ENCODE measurements at places on chromosomes 11 and 22.

DNA sequence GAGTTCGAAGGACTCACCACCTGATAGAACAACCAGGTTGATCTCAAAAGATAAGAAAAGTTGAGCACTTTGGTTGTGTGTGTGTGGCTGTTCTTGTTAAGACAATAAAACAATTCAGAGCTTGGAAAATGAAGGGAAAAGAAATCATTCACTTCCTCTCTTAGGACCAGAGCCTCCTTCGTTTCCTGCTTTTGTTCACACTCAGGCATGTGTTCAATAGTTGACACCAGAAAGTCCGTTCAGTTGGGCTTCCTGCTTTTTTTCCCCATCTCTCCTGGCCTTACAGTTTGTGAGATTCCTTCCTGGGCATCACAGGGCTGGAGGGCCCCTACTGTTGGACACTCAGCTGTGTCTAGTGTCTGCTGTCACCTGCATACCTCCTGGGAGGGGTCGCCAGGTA is 48.0 kb downstream of the TSPAN18 start:
- DNase-seq: no peak

DNA sequence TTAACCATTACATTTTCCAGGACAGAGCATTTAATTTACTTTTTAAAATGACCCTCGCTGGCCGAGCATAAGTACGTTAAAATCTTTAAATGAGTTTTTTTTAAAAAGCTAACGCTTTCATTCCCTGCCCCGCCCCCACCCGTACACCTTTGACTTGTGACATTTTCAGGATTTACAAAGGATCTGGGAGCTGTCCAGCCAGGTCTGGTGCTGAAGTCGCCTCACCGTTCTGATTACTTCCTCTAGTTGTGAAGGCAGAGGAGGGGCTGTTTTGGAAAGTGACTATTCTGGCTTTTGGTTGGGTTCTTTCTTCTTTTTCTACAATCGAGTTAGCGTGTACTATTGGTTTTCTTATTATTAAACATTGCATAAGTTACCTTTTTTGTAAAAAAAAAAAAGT is 2.9 kb downstream of the C11orf87 start:
- DNase-seq: peak; percentile 23

DNA sequence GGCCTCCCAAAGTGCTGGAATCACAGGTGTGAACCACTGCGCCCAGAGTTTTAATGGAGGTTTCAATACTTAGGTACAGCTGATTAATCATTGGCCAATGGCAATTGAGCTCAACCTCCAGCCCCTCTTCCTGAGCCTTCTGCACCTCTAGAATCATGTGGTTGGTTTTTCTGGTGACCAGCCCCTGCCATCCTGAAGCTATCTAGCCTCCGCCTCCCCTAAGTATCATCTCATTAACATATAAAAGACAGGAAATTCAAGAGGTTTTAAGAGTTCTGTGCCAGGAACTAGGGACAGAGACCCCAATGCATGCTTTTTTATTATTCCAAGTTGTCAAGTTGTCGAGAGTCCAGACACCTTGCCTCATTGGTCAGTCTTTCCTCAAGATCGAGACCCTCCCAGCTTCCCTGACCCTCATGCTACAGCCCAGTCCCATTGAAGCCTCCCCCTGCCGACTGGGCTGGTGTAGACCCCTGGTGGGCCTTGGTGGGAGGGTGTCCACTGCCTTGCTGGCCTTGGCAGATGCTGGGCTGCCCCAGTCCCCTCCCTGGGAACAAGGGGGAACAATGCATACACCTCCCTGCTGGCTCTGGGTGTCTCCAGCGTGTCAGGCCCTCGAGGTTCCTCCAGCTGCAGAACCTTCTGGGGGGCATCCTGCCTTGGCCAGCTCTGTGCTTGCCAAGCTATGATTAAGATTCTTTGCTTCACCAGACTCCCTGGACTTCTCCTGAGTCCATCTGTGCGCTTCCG is 148.0 kb downstream of the CTTN start:
- DNase-seq: no peak

DNA sequence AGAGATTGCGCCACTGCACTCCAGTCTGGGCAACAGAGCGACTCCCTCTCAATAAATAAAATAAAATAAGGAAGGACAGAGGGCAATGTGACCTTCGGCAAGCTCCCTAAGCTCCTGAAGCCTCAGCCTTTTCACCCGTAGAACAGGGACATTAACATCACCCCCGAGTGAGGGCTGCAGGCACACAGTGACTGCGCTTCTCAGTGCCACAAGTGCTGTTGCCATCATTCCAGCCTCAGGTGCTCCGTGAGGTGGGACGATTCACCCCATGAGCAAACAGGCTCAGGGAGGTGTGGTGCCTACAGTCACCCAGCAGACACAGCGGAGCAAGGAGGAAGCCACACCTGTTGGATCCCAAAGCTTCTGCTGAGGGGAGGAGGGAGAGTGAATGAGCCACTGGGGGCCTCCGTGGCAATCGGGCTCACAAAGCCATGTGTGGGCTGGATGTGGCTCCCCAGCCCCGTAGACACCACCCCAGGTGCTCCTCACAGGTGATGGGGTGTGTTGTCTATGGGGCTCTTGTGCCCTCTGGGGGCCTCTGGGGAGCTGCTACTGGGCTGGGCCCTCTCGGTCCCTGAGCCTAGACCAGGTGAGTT is 9.1 kb upstream of the TCF20 start:
- DNase-seq: no peak

DNA sequence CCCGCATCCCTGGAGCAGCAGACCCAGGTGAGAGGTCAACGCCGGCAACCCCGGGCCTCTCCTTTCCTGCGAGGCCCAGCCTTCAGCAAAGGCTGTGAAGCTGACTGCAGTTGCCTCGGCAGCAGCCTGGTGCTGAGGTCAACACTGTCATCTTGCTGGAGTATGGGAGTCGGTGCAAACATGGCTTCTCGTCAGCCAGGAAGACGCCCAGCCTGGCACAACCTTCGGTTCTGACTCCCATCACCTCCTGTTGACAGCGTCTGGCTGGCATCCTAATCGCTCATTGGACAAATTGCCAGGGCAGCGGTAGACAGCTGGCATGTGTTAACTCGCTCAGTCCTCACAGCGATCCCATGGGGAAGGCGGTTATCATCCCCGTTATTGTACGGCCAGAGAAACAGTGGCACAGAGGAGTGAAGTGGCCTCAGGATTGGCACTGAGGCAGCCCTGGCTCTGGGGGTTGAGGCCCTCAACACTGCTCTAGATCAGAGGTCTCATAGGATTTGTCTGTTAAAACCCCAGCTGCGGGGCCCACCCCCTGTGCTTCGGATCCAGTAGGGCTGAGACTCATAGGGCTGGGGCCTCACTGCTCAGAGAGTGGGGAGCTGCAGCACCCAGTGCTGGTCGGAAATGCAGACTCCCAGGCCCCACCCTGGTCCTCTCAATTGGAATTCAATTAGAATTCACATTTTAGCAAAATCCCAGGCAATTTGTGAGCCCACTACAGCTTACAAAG is 39.3 kb upstream of the TP53I11 start:
- no peak for DNase-seq

GRCh38 chr11:93733474-93733873 is 7.8 kb downstream of the TAF1D start:
- DNase-seq: no peak

DNA sequence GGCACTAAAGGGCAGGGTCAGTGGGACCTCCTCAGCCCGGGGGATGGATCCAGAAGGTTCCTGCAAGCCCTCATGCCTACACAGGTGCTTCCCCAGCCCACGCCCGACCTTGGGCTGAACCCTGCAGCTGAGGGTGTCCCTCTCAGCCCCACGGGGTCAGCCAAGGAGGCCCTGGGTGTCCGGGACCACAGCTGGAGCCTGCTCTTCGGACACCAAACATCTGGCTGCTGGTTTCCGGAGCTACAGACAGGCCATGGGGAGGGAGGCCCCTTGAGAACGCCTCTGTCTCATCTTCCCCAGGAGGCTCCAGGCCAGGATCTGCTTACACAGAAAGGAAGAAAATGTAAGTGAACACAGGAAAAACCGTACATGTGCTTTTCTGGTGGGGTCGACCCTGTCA is 355.7 kb downstream of the MN1 start:
- no peak for DNase-seq

- DNase-seq: no peak
Observed at GRCh38 chr22:27906241-27906640, 12.8 kb downstream of the PITPNB start.

GRCh38 chr22:19128009-19128401 is 3.1 kb upstream of the TSSK2 start:
- no peak for DNase-seq

- no peak for DNase-seq
Observed at GRCh38 chr22:17332109-17332800, 37.0 kb upstream of the CECR2 start.

- no peak for DNase-seq
Observed at GRCh38 chr11:34637303-34637702, 16.4 kb downstream of the EHF start.

DNA sequence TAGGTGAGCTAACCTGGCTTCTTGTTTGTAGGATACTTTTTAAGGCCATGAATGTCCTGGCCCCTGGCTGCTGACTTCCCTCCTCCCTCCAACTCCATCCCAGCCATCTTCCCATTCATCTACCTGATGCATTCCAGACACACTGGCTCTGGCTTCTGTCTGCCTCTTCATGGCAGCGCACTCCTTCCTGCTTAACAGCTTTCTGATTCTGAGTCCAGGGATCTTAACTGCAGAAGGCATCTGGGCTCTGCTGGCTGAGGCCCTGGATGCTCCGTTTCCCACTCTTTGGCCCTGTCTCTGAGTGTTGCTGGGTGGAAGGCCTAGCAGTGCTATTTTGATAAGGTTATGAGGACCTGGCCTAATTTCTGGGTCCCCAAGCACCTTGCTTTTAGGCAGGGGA is 1.8 kb upstream of the THY1 start:
- DNase-seq: no peak

GRCh38 chr11:230431-230830 is 5.7 kb downstream of the SIRT3 start:
- DNase-seq: no peak

DNA sequence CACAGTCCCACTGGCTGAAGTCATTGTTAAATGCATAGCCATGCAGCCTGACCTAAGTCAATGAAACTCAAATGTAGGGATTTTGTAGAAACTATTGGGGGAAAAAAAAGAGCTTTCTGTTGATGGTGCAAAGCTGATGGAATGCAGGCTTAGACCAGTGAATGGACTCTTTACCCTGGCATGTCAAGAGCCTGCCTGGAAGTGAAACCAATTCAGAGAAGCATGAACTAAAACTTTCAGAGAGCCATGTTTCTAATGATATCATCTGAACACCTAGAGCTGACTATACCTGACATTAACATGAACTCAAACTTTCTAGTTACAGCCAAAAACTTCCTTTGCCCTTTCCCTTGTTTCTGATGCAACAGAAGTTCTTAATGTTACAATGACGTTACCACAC is 89.0 kb downstream of the APIP start:
- DNase-seq: no peak

GRCh38 chr11:69251639-69252489 is 42.1 kb upstream of the MYEOV start:
- DNase-seq: no peak

DNA sequence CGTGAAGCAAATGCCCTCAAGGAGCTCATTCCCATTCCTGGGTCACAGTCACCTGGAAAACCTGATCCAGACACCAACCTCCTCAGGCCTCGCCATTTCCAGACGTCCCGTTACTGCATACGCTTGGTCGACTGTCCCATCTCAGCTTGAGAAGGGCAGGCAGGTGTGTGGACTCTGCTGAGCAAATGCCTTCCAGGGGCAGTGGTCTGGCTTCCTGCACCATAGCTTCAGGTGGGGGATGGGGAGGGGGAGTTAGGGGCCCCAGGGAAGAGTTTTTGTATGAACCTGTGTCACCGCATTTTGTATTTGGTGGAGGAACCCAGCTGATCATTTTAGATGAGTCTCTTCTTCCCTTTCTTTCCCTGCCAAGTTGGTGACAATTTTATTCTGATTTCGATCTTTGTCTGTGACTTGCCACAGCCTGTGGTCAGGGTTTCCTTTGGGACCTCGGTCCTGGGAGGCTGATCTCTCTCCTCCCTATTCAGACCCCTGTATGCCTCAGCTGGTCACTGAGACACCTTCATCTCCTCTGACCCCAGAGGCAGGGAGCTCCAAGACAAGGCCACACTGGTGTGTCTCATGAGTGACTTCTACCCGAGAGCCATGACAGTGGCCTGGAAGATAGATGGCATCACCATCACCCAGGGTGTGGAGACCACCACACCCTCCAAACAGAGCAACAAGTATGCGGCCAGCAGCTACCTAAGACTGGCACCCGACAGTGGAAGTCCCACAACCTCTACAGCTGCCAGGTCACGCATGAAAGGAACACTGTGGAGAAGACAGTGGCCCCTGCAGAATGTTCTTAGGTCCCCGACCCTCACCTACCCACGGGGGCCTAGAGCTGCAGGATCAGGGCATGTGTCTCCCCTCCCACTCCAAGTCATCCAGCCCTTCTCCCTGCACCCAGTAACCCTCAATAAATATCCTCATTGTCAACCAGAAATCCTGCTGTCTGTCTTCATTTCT is 22.9 kb downstream of the IGLL5 start:
- DNase-seq: no peak

GRCh38 chr11:8100605-8101004 is 19.6 kb downstream of the TUB start:
- DNase-seq: peak; percentile 8

- DNase-seq: no peak
Observed at GRCh38 chr11:4903484-4903883, at the start of gene OR51A7. Gene OR51A7 (plus strand): TSS chr11:4903783. CDS start chr11:4907370, 3,587 bp downstream.

- peak; percentile 62 for DNase-seq
Observed at GRCh38 chr11:72482211-72482812, 48.0 kb upstream of the CLPB start.

GRCh38 chr11:102705626-102706025 is at the start of gene MMP27:
Gene MMP27 (minus strand): TSS chr11:102705769. CDS start chr11:102705714, 55 bp downstream.
- DNase-seq: no peak

GRCh38 chr11:92332986-92333385 is 108.4 kb downstream of the FAT3 start:
- DNase-seq: no peak

DNA sequence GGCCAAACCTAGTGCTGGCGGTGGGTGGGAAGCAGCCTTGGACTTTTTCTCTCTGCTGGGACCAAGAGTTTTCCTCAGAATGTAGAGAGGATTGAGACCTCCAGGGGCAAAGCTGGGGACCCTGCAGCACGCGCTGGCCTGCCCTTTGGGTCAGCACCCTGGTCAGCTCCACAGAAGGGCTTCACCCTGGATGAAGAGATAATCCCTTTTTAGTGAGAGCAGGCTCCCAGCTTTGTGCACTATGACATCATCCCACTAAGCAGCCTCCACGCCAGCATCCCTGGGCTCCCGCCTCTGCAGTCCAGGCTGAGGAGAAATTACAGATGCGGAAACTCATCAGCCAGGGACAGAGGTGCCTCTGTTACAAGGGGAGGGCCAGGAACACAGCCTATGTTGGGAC is 23.5 kb downstream of the DRICH1 start:
- no peak for DNase-seq

- DNase-seq: no peak
Observed at GRCh38 chr11:38547462-38547861, 1949.4 kb upstream of the RAG2 start.

DNA sequence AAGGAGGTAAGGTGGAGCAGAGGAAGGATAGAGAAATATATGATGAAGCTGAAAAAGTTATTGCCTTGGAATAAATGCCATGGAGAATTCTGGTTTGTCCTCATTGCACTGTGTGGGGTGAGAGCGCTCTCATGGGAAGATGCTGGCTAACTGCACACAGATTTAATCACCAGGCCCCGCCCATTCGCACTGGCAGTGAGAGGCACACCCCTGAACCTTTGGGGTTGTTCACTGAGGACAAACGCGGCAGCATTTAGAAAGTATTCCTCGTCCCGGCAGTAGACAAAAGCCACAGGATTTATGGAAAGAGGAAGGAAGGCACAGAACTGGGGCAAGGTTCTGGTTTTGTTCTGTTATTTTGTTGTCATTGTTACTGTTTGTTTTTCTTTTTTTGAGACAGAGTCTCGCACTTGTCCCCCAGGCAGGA is 70.2 kb downstream of the MED15 start:
- no peak for DNase-seq

All from activated CD4-positive, alpha-beta memory T cell treated with anti-CD3 and anti-CD28 coated beads, Interleukin-2, amount 10 ng/mL, durations not matched to agents 7 days and 5 days (primary cell).